ENCODE measurements at places on chromosomes 7 and 10.

DNA sequence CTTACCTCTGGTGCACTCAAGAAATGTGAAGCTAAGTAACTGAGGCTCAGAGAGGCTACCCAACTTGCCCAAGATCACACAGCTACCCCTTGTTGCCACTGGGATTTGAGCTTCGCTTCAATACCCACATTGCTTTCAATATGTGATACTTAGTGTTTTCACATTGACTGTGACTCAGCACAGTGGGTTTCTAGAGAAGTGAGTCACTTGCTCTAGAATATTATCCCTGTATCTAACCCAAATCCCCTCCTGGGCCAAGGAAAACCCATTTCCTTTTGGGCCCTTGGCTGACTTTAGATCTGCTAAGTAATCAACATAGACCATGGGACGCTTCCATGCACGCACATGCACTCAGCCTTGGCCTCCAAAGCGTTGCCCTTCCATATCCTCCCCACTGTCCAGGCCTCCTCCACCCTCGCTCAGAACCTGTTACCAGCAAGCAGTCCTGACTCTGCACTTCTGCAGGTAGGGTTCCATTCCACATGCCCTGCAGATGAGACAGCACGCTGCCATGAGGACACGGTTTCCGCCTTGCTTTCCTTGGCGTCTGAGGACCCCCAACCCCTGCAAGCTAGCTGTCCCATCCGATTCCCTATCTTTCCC is 87.7 kb upstream of the CHST15 start:
- no peak for DNase-seq

- DNase-seq: no peak
Observed at GRCh38 chr10:35331894-35332640, 4.2 kb upstream of the CCNY start.

DNA sequence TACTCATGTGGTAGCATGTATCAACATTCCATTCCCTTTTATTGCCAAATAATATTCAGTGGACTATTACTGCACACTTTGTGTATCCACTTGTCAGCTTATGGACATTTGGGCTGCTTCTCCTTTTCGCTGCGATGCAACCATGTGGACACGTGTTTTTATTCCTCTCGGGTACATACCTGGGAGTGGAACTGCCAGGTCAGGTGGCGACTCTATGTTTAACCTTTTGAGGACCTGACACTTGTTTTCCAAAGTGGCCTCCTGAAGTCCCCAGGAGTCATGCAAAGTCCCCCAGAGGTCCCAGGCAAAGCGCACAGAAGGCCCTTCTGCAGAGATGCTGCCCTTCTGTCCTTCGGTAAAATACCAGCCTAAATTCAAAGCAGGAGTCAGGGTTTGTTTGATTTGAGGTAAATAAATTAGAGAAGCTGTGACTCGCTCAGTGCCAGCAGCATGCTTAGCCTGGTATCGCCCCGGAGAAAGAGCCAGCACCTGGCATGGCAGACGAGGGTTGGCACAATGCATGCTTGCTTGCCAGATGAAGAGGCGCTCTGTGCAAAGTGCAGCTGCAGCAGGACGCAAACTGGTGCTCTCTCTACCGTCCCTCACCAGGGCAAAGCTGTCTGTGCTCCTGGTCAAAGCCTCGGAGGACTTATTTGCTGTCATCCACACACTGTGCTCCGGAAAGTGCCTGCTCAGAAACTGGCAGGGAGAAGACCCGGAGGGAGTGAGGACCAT is 37.8 kb downstream of the HIPK2 start:
- no peak for DNase-seq

DNA sequence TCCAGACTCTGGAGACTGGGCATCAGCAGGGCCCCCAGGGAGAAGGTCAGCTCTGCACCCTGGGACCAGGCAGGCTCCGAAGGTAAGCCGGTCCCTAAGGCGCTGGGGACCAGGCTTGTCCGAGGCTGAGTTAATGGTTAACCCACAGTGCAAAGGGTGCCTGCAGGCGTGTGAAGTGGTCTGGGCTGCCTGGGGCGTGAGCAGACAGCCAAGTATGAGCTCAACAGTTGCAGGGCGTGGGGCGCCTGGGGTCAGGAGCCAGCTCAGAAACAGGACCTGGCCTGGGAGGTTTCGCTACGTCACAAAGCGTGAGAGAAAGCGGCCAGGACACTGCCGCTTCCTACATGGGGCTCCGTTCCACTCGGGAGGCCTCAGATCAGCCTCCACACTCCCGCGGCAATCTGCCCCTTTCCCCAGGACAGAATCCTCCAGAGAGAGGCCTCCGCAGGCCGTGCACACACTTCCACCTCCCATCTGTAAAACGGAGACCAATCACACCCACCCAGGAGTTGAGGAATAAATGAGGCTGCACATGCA is 16.0 kb downstream of the PDGFA start:
- DNase-seq: no peak

GRCh38 chr10:107409522-107409921 is 245.0 kb upstream of the SORCS1 start:
- DNase-seq: no peak

GRCh38 chr10:79068203-79068561 is 584 bp upstream of the ZMIZ1 start:
- DNase-seq: peak; percentile 50
